Stimulated activated CD4-positive, alpha-beta T cell treated with anti-CD3 and anti-CD28 coated beads, Interleukin-15, amount 100 ng/mL, for 1 hour (primary cell): ENCODE measurements at places on chromosomes 2 and 18.

DNA sequence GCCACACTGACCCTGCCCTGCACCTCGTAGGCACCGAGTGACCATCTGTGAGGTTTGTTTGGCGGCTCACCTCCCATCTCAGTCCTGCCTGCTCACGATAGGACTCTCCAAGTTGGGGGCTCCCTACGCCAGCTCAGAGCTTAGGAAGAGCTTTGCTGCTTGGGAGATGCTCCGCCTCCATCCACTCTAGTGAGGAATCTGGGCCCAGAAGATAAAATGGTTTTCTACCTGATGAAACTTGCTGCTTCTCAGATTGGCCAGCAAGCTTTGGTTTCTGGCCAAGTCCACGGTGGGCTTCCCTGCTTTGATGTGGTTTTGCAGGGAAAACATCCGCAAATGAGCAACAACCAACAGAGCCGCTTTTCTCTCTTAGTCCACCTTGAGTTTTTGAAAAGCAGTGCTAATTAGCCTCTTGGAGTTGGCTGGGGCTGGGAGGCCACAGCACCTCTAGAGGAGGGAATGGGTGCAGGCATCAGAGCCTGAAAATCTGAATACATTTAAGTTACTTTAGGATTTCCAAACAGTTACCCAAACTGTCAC is 42.2 kb downstream of the THNSL2 start:
- DNase-seq, result no peak

DNA sequence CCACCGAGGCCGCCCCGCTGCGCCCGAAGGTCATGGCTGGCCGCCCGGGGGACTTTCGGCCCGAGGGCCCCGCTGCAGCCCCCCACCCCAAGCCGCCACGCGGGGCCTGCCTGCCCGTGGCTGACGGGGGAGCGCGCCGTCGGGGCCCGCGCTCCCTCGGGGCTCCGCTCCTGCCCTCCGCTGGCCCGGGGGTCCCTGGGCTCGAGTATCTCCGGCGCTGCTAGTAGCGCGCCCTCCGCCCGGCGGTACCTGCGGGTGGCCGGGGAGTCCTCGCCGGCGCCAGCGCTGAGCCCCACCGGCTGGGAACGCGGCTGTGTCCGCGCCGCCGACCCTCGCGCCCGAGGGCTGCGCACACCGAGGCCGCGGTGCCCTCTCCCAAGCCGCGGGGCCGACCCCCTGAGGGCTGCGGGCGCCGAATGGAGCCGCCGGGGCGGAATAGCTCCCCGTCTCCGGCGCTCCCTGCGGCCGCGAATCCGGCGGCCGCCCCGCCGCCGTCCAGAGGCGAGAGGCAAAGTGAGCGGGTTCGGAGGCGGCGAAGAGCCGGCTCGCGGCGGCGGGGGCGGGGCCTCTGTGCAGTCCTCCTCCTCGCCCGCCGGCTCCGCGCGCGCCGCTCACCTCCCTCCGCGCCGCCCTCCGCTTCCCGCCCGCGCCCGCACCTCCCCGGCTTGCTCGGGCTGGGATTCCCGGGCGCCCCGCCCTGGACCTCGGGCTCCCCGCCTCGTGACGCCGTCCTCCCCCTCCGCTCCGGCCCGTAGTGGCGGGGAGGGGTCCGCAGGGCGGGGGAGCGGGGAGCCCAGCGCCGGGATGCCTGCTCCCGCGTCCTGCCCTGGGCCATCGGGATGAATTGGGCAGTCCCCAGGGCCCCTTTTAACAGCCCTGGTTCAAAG is at the start of gene KCNG3:
KCNG3 (minus strand) TSS at position 515 of the 887 bp plus-strand sequence; CDS start at position 34, 481 bp downstream.
- peak; percentile 20 for DNase-seq

- DNase-seq, result no peak
Observed at GRCh38 chr2:167697948-167698347, 549.4 kb downstream of the STK39 start.

DNA sequence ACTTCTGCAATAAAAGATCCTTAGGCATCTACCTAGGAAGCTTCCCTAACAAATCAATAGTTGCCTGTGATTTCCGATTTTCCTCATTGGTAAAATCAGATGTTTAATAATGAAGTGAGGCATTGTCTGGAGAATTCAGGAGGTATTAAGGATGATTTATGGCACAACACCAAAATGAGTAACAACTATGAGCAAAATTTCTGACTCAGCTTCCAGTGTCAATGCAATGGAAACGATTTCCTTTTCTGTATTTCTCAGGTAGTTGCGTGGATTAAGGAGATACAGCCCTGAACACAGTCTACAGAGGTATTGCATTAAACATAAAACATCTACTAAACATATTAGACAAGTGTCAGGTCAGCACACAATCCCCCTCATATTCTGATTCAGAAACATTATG is 99.5 kb downstream of the EPB41L3 start:
- no peak for DNase-seq

DNA sequence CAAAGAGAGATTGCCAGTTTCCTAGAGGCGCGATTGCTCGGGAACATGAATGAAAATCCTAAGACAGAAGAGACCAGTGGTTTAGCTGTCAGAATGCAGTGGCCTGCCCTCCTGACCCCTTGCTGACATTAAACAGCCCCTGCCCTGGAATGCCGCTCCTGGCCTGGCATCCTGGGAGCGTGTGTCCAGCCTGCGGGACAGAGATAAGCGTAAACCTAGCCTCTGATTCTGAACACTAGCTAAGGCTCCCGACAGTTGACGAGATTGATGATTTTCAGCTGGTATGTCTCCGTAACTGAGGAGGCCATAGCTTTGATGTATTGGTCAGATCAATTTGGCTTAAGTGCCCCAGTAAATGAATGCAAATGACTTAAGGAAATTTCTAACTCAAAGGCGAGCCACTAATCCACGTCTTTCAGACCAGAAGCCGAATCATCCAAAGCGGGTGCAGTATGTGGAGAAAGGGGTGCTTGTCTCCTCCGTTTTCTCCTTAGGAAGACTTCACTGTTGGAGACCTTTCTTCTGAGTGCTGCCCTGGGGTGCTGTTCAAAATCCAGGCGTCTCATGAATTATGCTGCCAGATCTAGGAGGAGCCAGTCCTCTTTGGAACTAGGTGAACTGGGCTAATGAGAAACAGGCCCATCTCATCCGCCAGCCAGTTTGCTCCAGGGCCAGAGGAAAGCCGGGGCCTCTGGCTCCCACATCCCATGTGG is 142.5 kb upstream of the L3MBTL4 start:
- no peak for DNase-seq

DNA sequence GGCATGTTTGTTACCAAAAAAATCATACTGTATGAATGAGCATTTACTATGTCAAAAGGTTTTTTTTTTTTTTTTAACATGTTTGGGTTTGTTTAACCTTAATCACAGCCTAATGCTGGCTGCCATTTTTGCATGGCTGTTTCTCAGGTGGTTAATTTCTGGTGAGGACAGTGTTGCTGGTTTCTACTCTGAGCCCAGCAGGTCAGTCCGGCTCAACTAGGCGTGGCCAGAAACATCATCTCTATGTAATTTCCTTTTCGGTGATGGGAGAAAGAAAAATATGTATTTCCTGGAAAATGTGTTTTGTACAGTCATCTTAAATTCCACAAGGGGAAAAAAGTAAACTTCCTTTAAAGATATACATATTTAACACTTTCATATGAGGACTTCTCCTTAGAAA is 24.9 kb upstream of the BZW1 start:
- DNase-seq, result no peak

DNA sequence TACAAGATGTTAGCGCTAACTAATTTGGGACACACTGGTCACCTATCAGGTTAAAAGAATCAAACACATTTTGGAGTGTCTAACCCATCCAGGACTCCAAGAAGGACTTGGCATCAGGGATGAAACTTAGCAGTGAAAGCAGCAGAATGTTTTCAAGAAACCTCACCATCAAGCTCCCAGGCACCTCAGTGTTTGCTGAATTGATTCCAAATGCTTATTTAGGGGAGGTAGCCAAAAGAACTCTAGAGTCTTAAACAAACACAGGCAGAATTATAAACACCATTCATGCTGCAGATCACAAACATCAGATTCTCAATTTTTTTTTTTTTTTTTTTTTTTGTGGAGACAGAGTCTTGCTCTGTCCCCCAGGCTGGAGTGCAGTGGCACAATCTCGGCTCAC is 122.8 kb upstream of the UXS1 start:
- DNase-seq, result no peak

DNA sequence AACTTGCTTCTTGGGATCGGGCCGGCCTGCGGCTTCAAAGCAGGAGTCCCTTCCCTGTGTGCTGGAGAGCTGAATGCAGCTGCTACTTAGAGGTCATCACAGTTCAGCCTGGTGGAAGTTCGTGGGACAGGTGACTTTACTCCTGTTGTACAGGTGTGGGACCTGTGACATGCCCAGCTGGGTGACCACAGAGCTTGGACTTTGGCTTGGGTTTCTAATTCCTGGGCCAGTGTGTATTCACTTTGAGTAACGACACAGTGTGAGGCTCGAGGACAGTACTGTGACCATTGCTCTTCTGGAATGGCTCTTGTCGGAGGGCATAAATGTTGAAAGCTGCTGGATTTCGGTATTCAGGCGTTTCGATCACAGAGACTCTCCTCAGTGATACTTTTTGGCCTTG is 114.5 kb downstream of the STPG4 start:
- no peak for DNase-seq

- no peak for DNase-seq
Observed at GRCh38 chr2:39772086-39772811, 6.8 kb downstream of the THUMPD2 start.

- DNase-seq, result no peak
Observed at GRCh38 chr2:46014911-46015654, 282.1 kb upstream of the EPAS1 start.

- no peak for DNase-seq
Observed at GRCh38 chr18:64803471-64803870, 654.6 kb upstream of the LINC00305 start.

DNA sequence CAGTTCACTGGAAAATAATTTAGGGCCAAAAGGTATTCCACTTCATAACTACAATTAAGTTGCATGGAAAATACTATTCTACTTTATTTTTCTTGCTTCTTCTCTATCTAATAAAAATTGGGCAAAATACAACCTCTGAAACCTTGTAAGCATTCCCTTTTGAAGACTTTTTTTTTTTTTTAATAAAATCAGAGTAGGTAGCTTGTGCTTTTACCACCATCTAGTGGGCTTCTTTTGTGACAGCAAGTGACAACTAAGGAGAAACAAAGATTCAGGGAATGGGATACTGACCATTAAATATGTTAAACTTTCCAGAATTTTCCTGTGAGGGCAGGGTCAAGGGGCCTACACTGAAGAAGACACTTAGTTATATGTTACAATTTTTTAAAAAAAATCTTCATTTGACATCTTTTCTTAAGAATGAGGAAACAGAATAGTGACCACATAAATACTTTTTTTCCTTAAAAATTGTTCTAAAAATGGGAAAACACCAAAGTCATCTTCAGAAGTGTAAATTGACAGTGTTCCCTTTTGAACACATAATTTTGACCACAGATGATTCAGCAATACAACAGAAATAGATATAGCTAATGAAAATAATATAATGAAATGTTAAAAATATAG is 1183.2 kb upstream of the ACVR2A start:
- no peak for DNase-seq

- no peak for DNase-seq
Observed at GRCh38 chr2:45825001-45825651, 173.7 kb downstream of the PRKCE start.

DNA sequence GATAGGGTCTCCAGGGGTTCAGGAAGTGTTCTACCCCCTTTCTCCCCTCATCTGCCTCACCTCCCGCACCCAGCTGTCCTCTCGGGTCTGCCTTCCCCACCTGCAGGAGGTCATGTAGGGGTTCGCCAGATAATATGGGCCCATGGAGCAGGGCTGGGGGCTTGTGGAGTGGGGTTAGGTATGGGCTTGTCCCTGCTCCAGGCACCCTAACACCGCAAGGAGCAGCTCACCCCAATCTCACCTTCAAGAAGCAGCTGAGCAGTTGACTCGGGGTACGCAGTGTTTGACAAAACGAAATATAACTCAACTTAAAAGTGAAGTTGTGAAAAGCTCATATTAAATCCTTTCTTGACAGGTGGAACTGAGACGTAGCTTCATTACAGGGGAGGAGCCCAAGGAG is 99.6 kb downstream of the CTIF start:
- DNase-seq, result no peak

- DNase-seq, result no peak
Observed at GRCh38 chr2:151614606-151615306, 119.5 kb downstream of the NEB start.

DNA sequence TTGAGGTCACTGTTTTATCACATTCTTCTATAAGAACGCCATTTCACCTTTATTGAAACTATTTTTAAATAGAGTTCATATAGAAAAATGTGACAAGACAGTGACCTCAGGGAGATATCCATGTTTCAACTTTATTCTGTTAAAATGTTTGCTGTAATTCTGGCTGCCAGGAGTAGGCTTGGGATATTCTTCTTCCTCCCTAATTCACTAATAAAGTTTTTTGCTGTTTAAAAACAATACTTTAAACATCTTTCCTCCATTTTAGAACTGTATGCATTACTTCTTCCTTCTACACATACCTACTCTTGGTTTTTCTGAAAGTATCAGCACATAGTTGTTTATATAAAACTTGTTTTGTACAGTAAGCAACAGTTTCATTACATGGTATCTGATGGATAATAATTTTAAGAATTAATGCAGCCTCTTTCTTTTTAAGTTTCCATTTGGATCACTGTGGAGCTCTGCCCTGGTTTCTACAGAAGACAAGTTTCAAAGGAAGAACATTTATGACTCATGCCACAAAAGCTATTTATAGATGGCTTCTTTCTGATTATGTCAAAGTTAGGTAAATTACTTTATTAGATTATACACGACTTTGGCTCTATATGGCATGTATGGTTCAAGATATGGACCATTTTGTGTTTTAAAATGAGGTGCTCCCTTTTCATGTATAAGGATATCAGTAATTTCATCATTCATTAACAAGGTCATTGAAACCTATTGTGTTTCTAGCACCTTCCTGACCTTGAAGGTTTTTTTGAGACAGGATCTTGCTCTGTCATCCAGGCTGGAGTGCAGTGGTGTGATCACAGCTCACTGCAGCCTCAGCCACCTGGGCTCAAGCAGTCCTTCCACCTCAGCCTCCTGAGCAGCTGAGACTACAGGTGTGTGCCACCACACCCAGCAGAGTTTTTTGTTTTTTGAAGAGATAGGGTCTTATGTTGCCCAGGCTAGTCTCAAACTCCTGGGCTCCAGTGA is 7.2 kb downstream of the CPSF3 start:
- no peak for DNase-seq

- no peak for DNase-seq
Observed at GRCh38 chr18:49127471-49128190, 176.9 kb upstream of the SMAD7 start.

- DNase-seq, result peak; percentile 27
Observed at GRCh38 chr2:219247678-219248642, 2.7 kb downstream of the STK16 start.

DNA sequence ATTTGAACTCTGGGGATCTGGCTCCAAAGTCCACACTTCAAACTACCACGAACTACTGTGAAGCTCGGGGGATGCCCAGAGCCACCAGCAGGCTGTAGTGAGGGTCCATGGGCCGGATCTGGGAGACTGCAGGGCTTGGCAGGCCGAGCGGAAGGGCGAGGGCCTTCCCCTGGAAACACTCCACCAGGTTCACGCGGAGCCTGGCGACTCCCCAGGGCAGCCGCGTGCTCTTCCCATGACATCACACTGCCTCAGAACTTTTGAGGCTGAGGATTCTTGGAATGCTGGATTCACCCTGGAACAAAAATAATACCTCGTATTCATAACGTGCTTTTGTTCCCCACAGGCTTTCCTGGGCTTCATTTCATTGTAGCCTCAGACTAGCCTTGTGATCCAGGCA is 201.0 kb downstream of the SMAD7 start:
- no peak for DNase-seq

- DNase-seq, result no peak
Observed at GRCh38 chr18:33231474-33232317, 208.8 kb downstream of the CCDC178 start.
